ENCODE measurements at places on chromosomes 3 and 15.

- no peak for DNase-seq
Observed at GRCh38 chr3:120772081-120772480, 29.5 kb downstream of the GTF2E1 start.

- DNase-seq, result no peak
Observed at GRCh38 chr15:56608140-56608778, 125.0 kb downstream of the ZNF280D start.

GRCh38 chr3:151989621-151990020 is 116.2 kb downstream of the SUCNR1 start:
- DNase-seq, result no peak

GRCh38 chr3:153221748-153222162 is 59.7 kb downstream of the RAP2B start:
- DNase-seq, result peak; percentile 49

- DNase-seq, result no peak
Observed at GRCh38 chr15:55914446-55914845, 79.0 kb downstream of the NEDD4 start.

GRCh38 chr3:126854666-126855065 is 128.2 kb upstream of the PLXNA1 start:
- no peak for DNase-seq

GRCh38 chr3:197222937-197223370 is 75.5 kb downstream of the DLG1 start:
- DNase-seq, result no peak

DNA sequence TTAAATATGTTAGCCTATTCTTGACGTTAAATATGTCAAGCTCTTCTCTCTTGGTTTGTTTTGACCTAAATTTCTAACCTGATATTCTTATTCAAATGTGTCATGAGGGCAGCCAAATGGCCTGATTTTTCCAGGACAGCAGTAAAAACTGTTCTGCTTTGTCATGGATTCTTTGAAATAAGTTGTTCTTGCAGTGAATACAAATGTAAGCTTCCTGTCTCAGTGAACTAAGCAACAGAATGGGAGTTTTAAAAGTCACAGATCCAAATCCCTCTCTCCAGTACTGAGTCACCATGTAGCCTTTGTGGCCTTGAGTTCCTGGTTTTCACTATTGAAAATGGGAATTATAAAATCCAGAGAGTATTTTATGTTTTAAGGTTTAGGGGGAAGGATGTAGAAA is 301.8 kb downstream of the NLGN1 start:
- no peak for DNase-seq

GRCh38 chr3:21991061-21991460 is 240.1 kb upstream of the ZNF385D start:
- DNase-seq, result no peak

GRCh38 chr3:66709532-66709931 is 208.7 kb upstream of the LRIG1 start:
- DNase-seq, result no peak

- no peak for DNase-seq
Observed at GRCh38 chr3:134363381-134363755, 10.9 kb downstream of the AMOTL2 start.

GRCh38 chr15:70597056-70597603 is 166.2 kb downstream of the UACA start:
- DNase-seq, result no peak

- no peak for DNase-seq
Observed at GRCh38 chr3:72041511-72041910, 256.6 kb upstream of the PROK2 start.

DNA sequence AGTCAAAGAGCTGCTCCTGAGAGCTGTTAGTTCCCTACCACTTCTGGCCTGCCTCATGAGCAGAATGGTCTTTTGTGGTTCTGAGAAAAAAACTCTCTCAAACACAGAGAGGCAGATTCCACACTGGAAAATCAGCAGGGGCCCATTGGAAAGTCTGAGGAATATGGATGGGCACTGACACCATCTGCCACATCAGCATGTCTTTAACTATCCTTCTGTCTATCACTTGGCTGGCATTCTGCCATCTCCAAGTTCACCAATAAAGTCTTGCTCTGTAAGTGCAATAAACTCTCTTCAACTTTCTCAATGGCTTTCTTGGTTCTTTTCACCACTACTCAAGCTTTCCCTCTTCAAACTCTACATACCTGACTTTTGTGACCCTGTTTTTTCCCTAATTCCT is 101.3 kb upstream of the GALNT15 start:
- DNase-seq, result no peak

GRCh38 chr3:44685128-44685800 is 27.2 kb upstream of the ZNF502 start:
- no peak for DNase-seq

DNA sequence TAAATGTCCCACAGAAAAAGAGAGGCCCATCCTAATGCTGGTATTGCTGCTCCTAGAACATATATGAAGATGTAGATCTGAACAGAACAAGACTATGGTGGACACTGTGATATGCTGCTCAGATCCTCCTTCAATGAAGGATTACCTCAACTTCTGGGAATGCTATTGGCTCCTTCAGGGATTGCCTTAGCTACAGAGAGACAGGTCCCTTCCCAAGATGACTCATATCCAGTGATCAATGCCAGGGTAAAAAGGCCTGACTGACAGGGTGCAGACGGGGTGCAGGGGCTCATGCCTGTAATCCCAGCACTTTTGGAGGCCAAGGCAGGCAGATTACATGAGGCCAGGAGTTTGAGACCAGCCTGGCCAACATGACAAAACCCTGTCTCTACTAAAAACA is 20.5 kb upstream of the STAG1 start:
- no peak for DNase-seq

GRCh38 chr3:134992586-134992985 is 197.5 kb downstream of the EPHB1 start:
- DNase-seq, result no peak

GRCh38 chr15:77830051-77830468 is 197.3 kb upstream of the LINGO1 start:
- no peak for DNase-seq

DNA sequence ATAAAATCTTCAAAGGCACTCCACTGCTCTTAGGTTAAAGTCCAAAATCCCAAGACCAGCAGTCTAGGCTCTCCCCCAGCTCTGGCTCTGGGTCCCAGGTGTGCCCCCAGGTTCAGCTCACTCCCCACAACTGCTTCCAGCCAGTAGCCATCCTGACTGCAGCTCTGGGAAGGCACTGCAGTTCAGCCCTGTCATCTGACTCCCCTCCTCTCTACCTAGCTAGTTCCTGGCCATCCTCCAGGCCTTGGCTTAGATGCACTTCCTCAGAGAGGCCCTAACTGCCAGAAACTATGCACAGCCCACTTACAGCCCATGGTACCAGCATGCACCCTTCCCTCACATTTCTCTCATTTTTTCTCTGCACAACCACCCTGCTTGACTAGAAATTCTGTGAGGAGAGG is 25.5 kb downstream of the TBC1D2B start:
- no peak for DNase-seq

DNA sequence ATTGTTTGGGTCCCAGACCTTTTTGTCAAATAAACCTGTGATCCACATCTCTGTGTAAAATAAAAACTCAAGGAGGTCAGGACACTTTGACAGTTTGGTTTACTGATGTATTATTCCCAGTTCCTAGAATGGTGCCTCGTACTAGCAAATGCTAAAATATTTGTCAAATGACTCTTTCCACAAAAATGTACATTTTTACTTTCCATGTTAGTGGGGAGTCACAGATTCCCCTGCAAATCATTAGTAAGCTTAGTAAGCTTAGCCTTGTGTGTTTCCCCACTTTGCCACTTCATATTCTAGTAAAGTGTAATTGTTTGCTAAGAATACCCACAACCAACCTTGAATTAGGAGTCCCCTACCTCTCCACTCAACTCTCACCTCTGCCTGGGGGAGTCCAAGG is 2.4 kb upstream of the MAGI1 start:
- no peak for DNase-seq

DNA sequence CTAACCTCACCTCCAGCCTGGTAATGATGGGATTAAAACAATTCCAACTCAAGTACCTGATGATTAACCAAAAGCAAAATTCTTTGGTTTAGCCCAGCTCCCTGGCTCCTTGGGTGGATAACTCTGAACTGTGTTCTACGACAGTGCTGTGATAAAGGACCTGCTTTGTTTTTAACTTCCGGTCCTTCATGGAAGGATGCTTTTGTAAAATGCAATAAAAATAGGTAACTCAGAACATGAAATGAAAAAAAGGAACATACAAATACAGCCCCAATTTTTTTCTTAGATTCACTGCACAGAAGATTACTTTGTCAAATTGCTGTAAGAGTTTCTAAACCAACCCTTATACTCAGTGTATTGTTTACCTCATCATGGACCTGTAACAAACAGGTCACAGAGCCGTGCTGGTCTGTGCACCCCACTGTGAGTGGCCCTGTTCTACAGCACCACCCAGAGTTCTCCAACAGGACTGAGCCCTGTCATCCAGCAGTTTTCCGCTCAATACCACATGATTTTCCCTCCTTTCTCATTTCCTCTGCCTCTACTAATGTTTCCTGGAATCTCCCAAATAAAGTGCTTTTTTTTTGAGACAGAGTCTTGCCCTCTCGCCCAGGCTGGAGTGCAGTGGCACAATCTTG is 4.9 kb upstream of the PCYT1A start:
- DNase-seq, result no peak

- no peak for DNase-seq
Observed at GRCh38 chr15:87755226-87755625, 501.3 kb downstream of the NTRK3 start.

GRCh38 chr3:196020373-196020772 is 61.5 kb downstream of the TFRC start:
- no peak for DNase-seq

- DNase-seq, result no peak
Observed at GRCh38 chr3:178095522-178095921, 440.7 kb upstream of the KCNMB2 start.

- no peak for DNase-seq
Observed at GRCh38 chr15:57570994-57571393, 20.7 kb upstream of the MYZAP start.

GRCh38 chr3:144524531-144524930 is 552.9 kb downstream of the DIPK2A start:
- DNase-seq, result no peak

DNA sequence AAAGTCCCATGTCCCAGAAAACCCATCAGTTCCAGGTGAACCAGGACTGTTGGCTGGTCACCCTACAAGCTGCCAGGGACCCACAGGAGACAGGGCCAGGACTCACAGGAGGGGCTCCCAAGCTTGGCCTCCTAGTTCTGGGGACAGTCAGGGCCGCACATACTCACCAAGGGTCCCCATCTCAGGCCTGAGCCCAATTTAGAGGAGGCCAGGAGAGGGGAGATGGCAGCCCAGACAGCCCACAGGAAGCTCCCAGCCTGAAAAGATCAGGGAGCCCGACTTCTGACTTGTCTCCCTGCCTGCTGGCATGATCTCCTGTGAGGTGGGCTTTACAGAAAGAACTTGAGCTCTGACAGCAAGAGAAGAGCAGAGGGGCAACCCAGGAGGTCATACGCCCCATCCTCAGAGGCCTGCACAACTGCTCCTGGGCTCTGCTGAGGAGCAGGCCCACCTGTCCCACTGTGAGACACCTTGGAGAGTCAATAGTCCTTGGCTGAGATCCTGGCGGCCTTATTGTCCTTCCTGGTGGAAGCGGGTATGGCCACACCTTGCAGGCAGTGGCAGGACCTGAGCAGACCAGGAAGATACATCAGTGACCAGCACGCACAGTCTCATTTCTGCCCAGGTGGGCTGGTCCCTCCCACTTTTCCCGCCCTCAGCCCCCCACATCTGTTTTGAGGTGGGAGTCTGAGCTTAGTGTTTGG is 2.5 kb upstream of the ISLR start:
- DNase-seq, result no peak

- DNase-seq, result peak; percentile 84
Observed at GRCh38 chr3:39051649-39052561, at the start of the genes SCN11A and WDR48. SCN11A (minus strand) TSS chr3:39051944; CDS start chr3:38950362, 101,582 bp downstream. WDR48 (plus strand) TSS chr3:39052016; CDS start chr3:39052026, 10 bp downstream.

- no peak for DNase-seq
Observed at GRCh38 chr3:62332835-62333244, 40.5 kb downstream of the FEZF2 start.

DNA sequence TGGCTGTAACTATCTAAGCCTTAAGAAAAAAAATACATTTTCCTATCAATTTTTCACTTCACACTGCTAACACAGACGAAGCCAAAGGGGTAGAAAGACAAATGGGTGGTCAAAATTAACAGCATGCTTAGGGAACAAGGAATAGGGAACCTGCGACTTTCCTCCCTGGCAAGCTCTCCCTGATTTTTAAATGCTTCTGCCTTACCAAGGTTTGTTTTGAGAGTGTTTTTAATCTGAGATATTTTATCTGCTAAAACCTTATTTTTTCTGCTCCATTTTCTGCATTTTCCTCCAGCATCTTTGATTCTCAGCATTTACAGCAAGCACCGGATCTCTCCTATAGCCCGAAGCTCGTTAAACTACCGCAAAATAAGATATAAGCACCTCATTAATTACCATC is 214.4 kb downstream of the RORA start:
- DNase-seq, result no peak

GRCh38 chr3:70061096-70061495 is 61.6 kb downstream of the SAMMSON start:
- DNase-seq, result no peak

- no peak for DNase-seq
Observed at GRCh38 chr3:70020906-70021660, 21.6 kb downstream of the SAMMSON start.

DNA sequence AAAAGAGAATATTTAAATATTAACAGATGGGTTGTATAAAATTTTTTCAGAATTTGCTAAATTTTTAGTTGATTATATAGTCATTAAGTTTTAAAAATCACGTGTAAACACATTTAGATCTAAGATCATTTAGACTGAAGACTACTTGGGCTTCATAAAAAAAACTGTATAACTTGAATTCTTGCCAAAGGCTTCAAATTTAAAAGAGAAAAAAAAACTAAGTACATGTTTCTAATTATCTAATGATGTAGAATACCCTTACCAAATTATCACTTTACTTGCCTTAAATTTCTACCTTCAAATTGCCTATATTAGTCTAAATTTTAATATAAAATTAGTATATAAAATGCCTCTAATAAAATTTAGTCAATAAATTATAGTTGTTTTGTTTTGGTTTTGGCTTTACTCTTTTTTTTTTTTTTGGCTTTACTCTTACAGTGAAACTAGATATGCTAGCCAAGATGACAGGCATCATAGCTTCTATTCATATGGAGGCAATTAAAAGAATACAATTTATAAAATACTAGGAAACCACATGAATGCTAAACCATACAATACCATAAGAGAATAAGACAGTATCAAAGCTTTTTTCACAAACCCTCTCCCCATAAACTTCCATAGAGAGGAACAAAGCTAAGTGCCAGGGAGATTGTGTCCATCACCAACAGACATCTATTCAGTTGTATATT is 183.1 kb upstream of the KCNMB2 start:
- DNase-seq, result no peak

Data from activated T-helper 1 cell treated with anti-CD3 and anti-CD28 coated beads, Interleukin-2, amount 50 U/mL, for 16 hours (primary cell).